ENCODE measurements at places on chromosomes 16 and 17.

DNA sequence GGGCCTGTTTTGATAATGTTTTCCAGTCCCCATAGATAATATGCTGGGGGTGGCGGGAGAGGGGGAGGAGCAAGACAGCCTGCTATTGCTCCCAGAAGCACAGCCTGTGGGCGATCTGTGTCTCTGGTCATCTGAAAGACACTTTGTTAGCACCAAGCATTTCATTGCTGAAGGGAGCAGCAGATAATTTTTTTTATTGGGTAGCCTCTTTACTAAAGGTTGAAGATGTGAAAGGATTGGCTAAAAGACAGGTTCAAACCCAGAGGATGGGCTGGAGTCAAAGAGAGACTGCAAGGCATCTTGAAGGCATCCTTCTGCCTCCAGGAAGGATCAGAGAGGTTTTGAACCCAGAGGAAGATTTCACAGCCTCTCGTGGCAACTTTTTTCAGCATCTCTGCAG, 60.6 kb downstream of the C17orf67 start:
- DNase-seq = no peak

GRCh38 chr17:36818134-36818825, 119.0 kb upstream of the LHX1 start:
- DNase-seq = no peak

- no peak for DNase-seq
Measured at GRCh38 chr17:79852748-79853147, 13.5 kb upstream of the CBX4 start.

GRCh38 chr17:49439305-49439672, 24.6 kb upstream of the PHB1 start:
- DNase-seq = no peak

DNA sequence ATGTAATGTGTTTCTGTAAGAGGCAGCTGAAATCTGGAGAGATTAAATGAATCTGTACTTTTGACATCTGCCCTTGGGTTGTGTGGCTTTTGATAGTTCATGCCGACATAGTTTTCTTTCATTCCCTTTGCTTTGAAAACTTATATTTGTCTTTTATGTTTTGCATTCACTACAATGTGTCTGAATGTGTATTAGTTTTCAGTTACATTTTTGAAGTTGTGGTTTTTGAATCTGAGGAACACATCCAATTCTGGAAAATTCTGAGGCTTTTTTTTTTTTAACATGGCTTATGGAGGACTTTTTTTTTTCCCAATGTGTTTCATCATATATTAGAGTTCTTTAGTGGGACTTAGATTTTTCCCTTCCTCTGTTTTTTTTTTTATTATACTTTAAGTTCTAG, 683.7 kb upstream of the SOX9 start:
- no peak for DNase-seq

DNA sequence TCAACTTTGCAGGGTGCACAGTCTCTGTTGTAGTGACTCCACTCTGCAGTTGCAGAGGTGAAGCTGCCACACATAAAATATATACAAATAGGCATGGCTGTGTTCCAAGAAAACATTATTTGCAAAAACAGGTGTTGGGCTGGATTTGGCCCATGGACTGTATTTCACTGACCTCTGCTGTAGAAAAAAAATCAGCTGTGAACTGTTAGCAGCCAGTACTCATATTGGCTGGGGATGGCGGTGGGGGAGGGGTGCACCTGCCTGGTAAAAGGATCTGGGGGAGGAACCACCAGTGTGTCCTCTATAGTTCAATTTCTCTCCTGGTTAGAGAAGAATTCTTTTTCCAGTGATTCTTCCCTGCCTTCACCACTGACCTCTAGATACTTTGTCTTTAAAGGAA, 50.0 kb downstream of the SHISA9 start:
- DNase-seq = no peak

DNA sequence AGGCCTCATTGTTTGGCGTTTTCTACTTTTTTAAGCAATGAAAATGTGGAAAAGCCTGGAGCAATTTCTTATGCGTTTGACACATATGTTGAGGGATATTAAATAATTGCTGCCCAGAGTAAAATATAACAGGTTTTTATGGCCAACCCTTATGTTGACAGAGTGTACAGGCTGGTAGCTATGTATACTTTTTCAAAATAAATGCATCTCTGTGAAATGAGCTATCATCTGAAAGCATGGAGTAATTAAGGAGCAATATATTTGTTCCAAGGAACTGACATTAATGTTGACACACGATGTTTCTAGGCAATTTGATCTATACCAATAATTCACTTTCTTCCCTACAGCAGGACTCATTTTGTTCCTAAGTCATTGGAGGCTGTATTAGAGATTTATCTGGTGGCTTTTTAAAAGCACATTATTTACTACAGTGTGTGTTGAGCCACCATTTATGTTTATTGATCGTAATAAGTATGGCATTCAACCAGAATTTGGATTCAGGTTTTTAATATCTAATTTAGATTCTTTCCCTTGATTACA, 11.9 kb upstream of the KRT20 start:
- no peak for DNase-seq

GRCh38 chr17:29331075-29331707, 37.2 kb upstream of the NUFIP2 start:
- DNase-seq = no peak

GRCh38 chr17:37543637-37544052, 54.0 kb downstream of the DUSP14 start:
- DNase-seq = no peak

DNA sequence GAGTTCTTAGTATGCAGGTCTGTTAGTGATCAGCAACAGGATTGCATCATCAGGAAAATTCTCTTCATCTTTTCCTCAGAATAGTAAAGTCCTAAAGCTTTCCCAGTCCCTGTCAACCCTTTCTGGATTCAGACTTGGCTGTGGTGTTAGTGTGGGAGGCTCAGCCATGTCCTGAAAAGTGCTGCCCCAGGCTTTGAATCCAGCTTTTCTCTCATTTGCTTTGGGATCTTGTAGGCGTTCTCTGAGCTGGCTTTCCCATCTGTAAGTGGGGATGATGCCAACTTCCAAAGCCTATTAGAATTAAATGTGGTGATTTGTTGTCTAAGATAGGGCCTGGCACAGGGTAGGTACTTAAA, 3.0 kb downstream of the ALKBH5 start:
- DNase-seq = no peak

DNA sequence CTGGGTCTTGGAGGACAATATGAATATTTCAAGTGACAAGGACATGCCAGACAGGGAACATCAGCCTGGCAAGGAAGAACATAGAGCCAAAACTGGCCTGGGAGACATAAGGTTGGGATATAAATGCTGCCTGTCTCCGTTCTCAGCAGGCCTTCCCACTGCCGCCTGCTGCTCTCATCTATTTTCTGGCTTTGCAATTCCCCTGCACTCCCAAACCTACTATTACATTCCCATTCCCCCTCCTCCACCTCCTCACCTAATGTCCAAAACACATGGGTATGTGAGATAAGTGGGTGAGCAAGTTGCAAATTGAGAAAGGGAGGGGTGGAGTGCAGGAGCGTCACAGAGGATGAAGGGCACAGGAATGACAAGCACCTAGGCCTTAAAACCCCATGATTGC, 244.3 kb upstream of the CDH8 start:
- no peak for DNase-seq

GRCh38 chr16:50548125-50548908, at the start of gene NKD1:
Gene NKD1, plus strand, starts transcription at chr16:50548396. Its CDS starts 158 bp downstream, at chr16:50548554.
- peak; percentile 80 for DNase-seq

DNA sequence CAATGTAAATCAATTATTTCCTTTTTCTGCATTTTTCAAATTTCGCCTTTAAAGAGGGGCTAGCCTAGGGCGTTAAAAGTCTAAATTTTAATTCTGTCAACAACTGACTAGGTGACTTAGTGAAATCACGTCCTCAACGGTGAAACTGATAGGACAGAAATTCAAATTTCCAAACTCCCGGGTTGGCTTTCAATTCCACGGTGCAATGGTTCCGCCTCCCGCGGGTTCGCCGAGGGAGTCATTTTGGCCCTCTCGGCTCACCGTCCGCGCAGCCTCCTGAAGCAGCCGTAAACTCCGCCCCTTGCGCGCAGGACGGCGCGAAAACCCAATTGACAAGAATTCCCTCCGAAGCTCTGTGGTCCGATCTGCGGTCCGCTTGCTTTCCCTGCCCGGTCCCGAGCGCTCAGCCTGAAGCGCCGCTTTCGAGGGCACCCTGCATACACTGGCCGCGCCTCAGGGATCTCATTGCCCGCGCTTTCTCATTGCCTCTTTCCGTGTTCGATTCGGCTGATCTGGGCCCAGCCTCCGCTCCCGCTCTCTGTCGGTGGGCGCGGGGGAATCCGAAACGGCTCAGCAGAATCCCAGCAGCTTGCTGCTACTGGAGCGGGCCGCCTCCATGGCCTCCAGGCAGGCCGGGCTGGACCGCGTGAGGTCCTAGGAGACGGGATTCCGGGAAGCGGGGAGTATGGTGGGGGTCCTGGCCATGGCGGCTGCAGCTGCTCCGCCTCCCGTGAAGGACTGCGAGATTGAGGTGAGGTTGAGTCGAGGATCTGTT, at the start of gene ATAD5:
Gene ATAD5, plus strand, starts transcription at position 304 of the 775 bp plus-strand sequence. Its CDS starts 382 bp downstream, at position 686.
- DNase-seq = peak; percentile 84

DNA sequence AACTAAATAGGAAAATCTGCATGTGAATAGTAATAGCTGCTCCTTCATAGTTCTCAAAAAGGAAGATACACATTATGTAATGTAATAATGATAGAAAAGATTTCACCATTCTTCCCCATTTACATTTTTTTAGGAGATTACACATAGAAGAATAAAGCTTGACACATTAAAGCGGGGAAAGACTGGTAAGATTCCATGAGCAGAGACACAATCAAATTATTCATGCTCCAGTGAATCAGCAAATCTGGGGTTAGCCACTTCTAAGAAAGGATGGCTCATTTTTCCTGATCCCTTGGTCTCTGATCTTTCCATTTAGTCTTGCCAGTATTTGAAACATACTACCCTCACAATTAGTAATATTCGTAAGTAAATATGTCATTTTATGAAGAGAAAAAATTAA, 81.9 kb downstream of the CA4 start:
- no peak for DNase-seq

GRCh38 chr17:1861391-1862010, 31.7 kb downstream of the RPA1 start:
- no peak for DNase-seq

DNA sequence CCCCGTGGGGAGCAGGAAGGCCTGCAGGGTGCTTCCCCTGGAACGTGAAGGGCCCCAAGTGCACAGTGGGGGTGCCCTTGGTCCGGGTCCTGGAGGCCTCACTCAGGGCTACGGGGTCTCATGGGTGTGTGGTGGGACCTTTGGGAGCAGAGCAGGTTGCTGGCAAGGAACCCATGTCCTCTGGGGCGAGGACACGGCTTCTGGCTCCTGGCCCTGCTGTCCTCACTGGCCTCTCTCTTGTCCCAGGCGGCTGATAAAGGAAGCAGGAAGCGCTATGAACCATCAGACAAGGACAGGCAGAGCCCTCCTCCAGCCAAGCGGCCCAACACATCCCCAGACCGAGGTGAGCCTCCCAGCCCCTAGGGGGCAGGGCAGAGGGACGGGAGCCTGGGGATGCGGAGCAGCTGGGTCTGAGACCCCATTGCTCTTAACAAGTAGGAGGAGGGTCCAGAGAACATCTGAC, 9.8 kb upstream of the IL17C start:
- peak; percentile 79 for DNase-seq

DNA sequence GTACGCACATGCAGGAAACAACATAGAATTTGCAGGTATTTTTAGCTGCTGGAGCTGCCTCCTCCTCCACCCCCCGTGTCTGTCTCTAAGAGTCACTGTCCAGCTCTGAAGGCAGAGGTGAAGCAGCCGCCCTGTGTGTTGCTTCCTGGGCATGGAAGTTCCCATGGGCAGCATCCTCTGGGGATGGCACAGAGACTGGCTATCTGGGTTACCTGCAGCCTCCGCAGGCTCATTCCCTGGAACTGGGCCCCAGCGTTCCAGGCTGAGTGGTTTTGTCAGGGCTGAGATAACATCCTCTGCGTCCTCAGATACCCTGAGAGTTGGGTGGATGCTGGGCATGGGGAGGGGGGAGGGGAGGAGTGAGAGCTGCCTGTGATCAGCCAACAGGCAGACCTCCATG, 41.5 kb upstream of the MRTFB start:
- no peak for DNase-seq

DNA sequence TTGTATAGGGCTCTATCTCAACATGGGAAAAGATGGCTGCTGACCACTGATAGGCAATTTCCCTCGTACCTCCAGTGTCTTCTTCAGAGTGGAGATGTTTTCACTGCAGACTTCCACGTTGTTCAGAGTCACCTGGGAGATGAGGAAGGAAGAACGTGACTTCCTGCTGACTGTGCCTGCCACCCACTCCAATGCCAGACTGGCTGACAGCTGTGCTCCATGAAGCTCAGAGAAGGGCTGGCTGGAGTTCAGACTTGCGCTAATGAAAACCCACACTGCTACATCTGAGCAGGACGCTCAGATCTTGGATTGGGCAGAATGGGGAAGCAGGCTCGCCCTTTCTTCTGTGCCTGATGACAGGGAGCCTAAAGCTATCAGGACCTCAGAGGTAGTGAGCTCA, 33.1 kb downstream of the COG4 start:
- DNase-seq = no peak

DNA sequence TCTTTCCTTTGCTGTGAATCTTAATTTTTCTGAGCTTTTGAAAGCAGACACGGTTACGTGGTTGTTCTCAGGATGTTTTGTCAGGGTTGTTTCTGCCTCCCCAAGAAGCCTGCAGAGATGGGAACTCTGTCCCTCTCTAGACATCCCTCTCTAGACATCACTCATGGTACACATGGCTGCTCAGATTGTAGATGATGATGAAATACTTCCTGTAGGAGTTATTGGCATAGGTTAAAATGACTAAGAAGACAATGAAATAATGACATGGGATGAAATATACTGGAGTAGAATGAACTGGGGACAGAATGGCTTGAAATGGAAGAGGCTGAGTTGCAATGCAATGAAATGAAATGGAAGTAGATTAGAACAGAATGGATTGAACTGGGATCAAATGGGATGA, 253.4 kb downstream of the SHISA9 start:
- no peak for DNase-seq

DNA sequence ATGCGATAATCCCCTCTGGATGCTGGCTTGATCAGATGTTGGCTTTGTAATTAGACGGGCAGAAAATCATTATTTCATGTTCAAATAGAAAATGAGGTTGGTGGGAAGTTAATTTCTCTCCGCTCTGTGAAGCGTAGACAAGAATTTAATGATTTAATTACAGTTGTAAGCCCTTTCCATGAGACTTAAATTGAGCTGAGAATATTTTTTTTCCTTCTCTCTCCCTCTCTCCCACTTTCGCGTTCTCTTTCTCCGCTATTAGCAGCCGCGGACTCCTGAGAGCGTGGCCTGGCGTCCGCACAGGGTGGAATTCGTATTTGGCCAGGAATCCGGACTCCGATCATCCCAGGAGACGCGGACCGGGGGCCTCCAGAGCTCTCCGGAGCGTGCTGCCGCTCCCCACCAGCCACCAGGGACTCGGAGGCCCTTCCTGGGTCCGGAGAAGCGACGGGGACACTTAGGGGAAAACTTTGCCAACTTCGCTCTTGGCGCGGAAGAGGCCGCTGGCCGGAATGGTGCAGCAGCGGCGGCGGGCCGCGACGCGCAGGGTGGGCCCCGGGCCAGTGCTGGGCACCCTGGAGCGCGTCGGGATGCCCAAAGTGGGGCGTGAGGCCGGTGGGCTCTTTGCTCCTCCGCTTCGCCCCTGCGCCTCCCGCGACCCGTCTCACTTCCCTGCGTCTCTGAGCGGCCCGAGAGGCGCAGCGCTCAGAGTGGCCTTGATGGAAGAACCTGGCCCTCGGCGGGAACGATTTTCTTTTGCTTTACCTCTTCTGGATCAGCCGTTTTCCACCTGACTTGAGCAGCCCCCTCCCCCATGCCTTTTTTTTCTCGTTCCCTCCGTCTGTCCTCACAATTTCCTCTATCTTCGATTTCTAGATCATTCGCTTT, 3.6 kb upstream of the IRX3 start:
- DNase-seq = peak; percentile 18

Data from endothelial cell (in vitro differentiated cells).